ENCODE measurements at places on chromosomes 13 and 19.

DNA sequence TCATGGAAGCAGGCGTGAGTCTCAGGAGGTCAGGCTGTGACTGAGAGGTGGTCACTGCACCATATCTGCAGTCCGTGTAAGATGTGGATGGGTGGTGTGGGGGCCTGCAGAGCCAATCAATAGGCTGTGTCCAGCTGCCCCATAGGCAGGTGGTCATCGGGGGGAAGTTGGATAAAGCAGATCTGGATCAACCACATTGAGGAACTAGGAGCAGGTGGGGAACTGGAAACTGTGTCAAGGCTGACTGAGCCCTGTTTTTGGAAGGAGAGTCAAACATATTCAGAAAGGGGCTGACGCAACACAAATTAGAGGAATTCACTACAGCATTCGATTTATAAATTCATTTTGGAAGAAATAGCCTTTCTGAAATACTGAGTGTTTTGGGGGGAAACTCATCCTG lies 15.0 kb downstream of the CLEC4M start:
- no peak for DNase-seq

DNA sequence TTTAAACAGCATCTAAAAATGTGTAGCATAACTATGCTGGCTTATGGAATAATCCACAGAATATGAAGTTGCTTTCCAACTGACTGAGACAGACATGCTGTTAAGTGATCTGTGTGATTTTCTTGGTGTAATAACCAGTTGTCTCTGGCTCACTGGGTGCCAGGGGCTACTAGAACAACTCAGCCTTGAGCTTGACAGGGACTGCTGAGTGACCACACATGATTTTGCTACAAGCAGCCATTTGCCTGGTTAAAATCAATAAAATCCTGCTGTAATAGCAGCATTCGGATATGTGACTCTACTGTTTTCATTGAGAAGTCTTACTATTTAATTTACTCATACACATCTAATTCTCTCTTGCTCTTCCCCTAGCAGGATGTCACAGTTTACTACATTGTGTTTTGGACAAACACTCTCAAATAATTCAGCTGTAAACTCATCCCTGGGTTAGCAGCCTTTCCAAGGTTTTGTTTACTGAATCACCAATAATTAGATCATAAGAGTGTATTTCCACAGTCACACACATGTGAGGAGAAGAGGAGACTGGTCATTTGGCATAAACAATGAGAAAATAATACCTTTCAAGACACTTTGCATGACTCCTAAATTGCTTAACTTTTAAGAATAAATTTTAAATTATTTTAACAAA lies 426.2 kb downstream of the PCDH9 start:
- no peak for DNase-seq

DNA sequence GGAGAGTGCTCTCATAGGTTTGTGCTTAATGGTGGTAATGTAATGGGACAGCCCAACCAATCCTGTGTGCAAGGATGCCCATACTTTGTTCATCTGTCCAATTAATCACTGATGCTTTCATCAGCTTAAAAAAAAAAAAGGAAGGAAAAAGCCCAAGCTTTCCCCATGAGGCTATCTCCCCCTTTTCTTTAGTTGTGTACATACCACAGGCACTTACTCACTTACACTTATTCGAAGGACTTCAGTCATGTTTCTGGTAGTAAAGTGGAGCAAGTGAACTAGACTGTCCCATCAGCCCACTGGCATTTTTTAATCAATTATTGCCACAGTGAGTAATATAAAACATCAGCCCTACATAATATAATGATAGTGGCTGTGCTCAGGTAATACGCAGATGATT lies 183.5 kb upstream of the UFM1 start:
- peak; percentile 1 for DNase-seq

DNA sequence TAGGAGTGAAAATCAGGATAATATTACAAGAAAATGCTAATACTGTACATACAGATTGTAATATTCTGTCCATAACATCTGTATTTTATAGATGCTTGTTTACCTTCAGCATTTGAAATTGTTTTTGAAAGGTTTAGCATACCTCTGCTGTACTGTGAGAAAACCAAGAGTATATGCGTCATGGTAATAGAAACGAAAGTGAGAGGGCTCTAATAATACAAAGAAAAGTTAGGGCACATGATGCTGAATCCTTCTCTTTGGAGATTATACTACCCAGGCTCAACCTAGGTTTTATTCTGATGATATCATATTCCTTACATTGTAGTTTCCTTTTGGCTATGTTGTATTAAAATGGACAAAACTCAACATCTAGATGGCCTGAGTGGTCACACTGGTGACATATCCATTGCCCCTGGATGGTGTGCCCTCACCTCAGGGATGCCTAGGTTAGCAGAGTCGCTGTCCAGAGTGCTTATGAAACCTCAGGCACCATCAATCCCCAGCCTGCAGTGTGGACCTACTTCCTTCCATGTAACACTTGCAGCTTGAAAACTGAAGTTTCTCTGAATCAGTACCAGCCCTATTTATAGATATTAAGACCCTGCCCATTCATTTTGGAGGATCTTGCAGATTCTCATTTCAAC lies 253.7 kb downstream of the KCTD12 start:
- no peak for DNase-seq

DNA sequence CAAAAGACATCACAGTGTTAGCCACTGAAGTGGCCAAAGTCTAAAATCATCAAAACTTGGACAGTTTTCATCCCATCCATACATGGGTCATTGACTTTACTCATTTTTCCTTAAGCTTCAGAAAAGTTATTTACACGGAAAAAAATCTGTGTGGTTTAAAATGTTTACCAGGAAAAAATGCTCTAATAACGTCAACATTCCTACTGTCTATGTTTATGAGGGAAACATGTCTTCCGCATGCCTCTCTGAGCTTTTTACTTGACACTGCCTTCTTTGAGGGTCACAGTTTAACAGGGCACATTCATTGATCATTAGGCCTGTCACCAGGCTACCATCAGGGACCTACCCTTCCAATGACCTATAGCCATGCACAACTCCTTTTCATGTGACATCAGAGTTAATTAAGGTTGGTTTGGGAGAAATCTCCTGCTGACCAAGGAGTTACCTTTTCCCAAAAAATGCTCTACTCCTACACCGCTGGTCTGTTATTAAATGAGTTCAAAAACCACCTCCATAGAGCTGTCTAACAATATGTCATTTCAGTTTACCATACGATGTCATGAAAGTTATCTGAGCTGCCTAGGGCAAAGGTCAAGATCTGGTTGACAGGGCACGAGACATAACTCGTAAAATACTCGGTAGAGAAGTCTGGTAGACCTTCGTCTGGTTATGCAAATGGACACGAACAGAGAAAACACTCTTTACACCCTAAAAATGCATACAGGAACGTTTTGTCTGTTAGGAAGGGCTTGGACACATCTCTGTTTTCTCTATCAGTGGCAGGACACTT lies 17.8 kb downstream of the FLT1 start:
- DNase-seq = no peak

- DNase-seq = peak; percentile 60
These were observed 76.0 kb upstream of the LSM14A start for GRCh38 chr19:34096020-34096915.

GRCh38 chr13:93709506-93710244 lies 483.1 kb downstream of the GPC6 start:
- peak; percentile 22 for DNase-seq

DNA sequence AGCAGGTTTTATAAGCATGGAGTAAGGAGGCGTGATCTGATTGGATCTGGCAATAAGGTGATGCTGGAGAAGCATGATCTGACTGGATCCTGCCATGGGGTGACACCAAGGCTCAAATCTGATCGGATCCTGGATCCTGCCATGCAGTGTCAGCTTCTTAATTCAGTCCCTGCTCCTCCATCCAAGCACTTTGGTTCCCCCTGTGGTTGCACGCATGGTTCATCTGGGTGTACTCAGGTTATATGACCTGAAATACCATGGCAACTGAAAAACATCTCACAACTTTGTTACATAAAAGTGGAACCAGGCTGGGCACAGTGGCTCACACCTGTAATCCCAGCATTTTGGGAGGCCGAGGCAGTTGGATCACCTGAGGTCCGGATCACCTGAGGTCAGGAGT lies 17.6 kb upstream of the KLK4 start:
- no peak for DNase-seq

- DNase-seq = no peak
These were observed 2.1 kb downstream of the CCDC8 start for GRCh38 chr19:46411088-46411924.

- peak; percentile 52 for DNase-seq
These were observed 211.7 kb upstream of the STARD13 start for GRCh38 chr13:33497146-33497845.

DNA sequence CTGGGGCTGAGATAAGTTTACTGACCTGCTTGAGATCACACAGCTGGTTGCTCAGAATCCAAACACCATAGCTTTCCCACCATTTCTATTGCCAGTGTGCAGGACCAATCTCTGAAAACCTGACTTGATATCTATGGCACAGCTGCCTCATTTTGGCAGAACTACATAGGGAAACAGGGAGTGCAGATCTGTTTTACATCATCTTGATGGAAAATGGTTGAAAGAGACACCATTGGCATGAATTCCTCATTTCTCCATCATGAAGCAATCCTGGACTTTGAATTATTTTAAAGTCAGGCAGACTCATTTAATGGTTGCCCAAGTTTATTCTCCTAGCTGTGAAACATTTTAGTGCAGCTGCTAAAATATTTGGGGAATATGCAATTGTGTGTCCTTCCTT lies 1628.2 kb upstream of the SLC10A2 start:
- no peak for DNase-seq

DNA sequence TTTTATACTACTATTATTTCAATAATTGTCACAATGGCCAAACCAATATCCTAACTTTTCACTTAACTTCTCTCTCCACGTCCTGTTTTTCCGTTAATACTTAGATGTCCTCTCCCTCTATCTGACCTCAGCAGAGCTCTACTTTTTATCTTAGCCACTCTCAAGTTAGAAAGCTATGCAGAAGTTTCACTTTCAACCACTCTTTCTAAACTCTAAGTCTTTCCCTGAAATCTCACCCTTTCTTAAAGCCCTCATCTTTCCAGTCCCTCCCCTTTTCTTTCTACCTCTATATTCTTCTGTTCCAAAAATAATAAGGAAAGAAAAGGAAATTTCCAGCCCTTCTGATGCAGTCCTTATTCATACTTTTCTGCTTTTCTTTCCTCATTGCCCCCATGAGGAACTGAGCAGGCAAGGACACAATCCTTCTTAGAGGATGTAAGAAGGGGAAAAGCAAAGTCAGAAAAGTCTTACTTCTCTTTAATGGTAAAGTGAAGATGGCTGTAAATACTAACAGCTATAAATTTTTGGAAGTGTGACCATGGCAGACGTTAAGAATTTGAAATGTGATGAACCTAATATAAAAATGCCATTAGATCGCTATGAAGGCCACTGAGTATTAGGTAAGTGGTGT lies 23.0 kb downstream of the FAM216B start:
- DNase-seq = no peak

- DNase-seq = no peak
These were observed 382.7 kb downstream of the MYO16 start for GRCh38 chr13:109012115-109012514.

DNA sequence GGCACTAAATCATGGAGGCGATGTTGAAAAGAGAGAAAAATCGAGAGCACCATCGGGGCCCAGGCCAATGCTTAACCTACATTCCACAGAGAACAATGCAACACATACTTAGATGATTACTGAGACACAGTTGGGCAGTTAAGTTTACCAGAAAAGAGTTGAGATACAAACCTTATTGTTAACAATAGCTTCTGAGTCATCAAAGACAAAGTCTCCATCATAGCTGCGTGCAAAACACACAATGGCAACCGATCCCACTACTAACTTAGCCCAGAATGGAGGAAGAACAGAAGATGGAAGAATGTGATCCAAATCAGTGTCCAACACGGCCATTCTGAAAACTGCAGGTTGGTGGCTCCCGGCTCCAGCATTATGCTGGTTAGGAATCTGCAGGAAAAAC lies 6.2 kb downstream of the TMTC4 start:
- DNase-seq = peak; percentile 75

GRCh38 chr19:3478409-3479176 lies 1.7 kb downstream of the SMIM24 start:
- no peak for DNase-seq

DNA sequence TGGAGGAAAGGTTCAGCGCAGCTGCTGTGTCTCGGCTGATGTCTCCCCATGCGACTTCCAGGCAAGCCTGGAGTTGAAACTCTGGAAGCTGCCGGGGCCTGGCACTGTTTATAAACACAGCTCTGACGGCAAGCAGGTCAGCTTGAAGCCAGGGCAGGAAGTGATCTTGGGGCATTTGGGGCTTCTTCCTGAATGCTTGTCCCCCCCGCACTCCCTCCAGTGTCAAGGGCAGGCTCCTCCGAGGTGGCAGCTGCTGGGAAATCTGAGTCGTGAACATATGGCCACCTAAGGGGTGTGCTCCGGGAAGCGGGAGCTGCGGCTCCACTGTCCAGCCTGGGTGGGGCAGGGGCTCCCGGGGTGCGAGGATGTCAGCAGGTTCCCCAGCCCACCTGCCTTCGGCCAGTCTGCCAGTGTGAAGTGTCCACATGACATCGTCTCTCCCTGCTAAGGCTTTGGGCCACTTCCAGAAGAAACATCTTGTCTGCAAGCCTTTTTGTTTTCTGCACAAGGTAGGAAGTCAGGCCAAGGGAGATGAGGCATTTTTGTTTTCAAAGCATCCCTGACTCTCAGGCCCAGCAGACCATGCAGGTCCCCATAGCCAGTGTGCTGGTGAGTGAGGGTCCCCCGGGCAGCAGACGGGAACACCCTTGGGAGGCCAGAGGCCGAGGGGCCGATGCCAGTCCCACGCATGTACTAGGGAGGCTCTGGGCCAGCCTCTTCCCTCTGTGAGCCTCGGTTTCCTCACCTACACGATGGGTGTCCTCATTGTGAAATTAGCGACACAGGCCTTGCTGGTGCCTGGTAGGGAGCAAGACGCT lies 2.7 kb downstream of the PIAS4 start:
- DNase-seq = no peak

DNA sequence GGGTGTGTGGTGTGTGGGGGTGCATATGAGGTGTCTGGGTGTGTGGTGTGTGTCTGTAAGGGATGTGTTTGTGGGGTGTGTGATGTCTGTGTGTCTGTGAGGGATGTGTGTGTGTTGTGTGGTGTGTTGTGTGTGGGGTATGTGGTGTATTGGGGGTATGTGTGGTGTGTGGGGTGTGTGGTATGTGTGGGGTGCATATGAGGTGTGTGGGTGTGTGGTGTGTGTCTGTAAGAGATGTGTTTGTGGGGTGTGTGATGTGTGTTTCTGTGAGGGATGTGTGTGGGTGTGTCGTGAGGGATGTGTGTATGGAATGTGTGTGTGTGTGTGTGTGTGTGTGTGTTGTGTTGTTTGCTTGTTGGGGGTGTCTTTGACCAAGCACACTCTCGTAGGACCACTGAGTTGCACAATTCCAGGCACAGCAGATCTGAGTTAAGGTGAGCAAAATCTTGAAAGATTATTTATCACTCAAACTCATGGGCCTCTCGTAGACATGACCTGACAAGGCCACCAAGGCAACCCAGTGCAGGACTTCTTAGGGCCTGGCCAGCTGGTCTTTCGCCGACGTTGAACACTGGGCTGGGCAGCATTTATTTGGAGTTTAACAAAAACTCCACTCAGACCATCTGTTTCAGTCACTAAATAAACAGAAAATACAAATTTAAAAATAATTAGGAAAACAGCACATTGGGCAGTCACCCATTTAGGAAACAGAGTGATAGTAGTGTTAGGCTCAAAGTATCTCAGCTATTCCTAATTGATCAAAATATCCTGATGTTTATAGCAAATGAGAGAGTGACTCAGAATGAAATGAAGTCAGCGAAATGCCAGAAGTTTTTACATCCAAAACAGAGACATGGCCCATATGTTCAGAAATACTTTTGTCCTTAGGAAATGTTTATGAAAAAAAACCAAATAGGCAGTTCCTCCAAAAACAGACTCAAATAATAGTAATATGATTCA lies 301.1 kb downstream of the FGF9 start:
- DNase-seq = no peak

- no peak for DNase-seq
These were observed 168.5 kb upstream of the OBI1 start for GRCh38 chr13:78827471-78827870.
